Peyer's patch (tissue), 4 donors: ENCODE measurements at places on chromosomes 7 and 10. TPM values are rescaled to one million over a fixed set of nuclear protein-coding genes. Genes with fewer than 3 reads are reported as not detected.
A peak's percentile ranks its signal among the peaks of the same experiment; 100 is the strongest.

Gene CYP3A4
- 3,180 TPM for total RNA-seq

Gene HTR5A
- total RNA-seq = not detected

Gene LIPM
- total RNA-seq = not detected

Gene LIPF
- total RNA-seq = not detected

- DNase-seq = no peak
Measured at GRCh38 chr10:17290226-17290625, 62.2 kb downstream of the VIM start.

DNA sequence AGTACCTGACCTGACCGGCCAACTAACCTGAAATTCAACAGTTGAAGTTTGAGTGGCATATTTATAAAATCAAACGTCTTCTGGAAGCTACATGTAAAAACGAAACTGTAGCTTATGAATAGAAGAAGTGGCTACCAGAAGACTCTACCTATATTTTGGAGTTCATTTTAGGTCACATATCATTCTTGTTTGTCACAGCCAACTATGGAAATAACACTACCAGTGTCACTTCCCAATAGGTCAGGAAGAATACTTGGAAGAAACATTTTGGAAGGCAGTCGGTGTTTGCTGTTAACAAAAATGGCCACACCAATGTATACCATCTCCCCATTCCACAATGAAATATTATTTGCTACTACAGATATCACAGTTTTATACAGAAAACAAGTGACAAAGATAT lies 12.6 kb downstream of the TWIST1 start:
- DNase-seq = no peak

DNA sequence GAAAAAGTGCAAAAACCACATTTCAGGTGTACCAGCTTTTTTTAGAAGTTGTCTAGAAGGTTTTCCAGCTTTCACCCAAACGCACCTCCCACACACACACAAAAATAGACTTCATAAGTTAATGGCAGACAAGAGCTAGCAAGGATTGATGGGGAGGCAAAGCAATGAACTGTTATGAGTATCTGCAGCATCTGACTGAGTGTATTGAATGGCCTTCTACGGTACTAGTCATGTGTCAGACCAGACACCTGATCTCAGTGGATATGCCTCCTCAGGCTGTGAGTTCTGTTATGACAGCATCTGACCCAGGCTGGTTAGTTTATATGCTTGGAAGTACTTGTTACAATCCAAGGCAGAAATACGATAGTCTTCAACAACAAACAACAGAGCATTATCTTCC lies 406.1 kb upstream of the AUTS2 start:
- DNase-seq = no peak

GRCh38 chr7:84946549-84946948 lies 240.3 kb downstream of the SEMA3D start:
- no peak for DNase-seq

DNA sequence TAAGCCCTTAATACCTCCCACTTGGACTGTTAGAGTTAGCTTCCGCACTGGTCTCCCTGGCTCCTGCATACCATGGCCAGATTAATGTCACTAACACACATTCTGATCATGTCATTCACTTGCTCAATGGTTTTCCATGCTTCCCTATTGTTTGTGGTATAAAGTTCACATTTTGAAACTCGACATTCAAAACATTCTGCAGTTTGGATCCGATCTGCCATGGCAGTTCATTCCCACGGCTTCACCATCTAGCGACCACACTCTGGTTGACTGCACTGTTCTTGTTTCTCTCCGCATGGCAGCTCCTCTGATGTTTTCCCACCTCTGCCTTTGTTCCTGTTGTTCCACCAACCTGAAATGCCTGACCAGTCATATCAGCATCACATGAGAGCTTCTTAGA lies 87.4 kb upstream of the WAC start:
- no peak for DNase-seq

DNA sequence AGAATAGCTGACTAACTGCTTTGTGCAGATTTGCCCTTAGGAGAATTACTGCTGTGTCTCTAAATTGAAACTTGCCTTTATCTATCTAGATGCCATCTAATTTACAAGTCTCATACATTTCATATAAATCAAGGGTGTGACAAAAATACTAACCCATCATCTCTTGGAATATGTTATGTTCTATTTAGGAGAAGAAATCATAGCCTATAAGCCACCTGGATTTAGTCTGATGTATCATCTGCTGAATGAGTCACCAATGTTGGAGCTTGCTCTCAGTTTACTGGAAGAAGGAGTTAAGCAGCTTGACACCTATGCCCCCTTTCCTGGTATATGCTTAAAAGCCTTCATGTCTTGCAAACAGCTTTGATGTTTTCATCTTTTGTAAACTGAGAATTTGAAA lies 43.5 kb downstream of the NUP205 start:
- no peak for DNase-seq

DNA sequence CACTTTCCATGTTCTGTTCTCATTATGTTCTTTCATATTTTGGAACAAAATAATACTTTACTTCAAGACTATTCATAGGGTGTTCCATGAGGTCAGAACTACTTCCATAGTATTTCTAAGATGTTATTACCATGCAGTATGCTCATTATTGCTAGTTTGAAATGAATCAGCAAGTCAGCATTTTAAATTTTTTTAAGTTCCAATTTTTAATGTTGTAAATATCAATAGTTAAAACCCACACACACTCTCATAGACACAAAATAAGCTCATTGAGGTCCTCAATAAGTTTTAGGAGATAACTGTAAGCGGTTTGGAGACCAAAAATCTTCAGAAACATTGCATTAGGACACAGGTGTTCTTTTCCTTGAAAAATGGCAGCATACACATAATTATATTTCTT lies 550.7 kb downstream of the AUTS2 start:
- no peak for DNase-seq

DNA sequence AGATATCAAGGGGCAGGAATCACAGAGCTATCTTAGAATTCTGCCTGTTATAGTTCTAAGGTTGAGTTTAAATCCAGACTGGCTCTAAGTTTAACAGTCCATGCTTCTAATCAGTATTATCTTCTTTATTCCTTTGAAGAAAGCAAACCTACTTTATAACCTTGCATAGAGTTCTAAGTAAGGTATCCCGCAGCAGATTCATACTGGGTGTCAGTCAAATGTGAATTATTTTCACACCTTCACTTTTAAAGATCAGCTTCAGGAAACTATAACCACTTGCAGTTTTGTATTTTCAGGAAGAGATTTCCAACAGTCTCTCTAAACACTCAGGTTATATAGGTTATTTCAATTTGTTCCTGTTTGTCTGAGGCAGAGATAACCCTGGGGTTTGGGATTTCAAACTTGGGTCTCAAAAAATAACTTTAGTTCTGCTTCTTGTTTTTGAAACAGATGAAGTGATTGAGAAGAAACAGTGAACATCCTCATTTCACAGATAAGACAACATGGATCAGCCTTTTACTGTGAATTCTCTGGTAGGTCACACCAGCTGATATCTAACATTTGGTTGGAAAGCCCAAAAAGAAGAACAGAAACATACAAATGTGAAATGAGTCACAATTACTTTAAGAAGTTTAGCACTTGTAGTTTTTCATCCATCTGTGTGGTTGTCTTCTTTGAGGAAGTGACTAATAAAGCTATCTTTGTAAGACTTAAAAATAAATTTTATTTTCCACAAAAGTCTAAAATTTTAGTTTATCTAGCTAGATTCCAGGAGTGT lies 21.4 kb downstream of the STAMBPL1 start:
- DNase-seq = no peak

GRCh38 chr10:46232084-46232483 lies 54.7 kb upstream of the ANTXRL start:
- DNase-seq = peak; percentile 26

- DNase-seq = no peak
Measured at GRCh38 chr7:132520591-132521280, 55.5 kb downstream of the PLXNA4 start.

DNA sequence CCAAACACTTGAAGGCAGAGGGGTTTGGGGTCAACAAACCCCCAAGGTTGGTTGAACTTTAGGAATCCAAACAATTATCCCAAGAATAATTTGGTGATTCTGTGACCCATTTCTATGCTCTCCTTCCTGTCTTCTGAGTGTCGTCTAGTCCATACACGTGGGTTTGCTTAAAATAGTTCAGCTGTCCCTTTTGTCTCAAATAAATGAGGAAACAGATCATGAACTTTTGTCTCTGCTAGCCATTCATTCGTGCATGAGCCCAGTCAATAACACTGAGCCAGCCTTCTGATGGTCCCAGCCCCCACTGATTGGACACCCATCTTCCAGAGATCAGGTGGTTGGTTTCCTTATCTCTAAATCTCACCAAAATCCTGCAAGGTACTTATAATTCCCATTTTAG lies 255.4 kb downstream of the PRPF18 start:
- DNase-seq = no peak

GRCh38 chr10:97861924-97862323 lies 12.3 kb downstream of the GOLGA7B start:
- DNase-seq = no peak

DNA sequence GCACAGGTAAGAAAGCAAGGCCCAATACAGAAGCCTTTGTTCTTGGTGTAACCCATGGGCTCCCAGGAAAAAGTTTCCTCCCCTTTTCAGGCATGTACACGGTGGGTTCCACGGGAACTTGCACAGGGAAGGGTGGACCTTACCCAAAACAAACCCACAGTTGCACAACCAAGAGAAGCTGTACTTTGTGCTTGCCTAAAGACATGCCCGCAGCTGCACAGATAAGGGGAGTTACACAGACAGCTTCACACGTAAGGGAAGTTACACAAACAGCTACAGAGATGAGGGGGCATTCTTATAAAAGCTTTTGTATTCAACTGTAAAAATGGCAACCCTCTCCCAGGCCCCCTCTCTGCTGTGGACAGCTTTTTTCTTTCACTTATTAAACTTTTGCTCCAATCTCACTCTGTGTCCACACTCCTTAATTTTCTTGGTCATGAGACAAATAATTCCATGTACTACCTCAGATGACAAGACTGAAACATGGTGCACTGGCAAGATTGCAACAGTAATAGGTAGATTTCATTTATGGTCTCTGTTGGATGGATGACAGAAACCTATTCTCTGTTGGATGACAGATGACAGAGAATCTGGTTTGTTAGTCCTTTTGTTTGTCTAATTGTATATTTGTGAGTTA lies 72.9 kb downstream of the ATE1 start:
- DNase-seq = no peak

DNA sequence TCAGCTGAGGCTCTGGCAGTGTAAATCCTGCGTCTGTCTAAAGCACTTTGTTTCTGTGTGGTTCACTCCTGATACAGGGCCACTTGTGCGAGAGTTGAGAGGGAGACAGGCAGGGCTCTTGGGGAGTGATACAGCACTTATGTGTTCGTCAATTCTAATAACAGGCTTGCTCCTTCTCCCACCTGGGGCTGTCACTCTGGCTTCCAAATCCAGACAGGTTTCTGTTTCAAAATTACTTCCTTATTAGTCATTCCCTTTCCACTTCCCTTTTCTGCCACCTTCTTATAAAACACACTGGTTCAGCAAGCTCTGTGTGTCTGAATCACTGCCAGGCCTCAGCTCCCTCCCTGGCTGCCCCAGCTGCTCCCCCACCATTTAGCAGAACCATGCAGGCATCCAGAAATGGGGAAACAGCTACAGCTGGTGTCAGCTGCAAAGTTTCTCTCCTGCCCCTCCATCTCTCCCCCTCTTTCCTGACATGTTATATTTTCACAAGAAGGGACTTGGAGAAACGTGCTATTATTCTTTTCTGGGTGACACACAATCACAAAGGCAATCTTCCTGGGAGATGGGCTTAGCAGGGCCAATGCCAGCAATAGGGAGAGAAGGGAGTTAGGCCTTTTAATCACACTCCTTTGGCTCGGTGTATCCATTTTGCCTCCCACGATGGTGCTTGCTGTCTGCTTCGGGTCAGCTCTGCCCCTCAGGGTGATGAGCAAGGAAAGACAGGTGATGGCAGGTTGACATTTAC lies 58.4 kb upstream of the ZNRF2 start:
- DNase-seq = no peak

DNA sequence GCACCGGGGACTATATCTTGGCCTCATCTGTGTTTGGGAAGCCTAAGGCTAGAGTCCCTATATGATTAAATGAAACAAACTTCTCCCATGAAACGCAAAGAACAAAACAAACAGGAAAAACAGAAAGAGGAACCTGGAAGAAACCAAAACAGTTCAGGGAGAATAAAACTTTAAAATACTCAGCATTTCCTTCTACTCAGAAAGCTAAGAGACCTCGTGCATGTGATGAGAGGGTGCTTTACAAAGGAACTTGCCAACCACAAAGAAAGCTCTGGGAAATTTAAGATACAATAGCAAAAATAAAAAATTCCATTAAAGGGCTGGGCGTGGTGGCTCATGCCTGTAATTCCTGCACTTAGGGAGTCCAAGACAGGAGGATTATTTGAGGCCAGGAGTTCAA lies 6.9 kb downstream of the PILRA start:
- DNase-seq = no peak

GRCh38 chr10:71831646-71832552 lies 19.2 kb downstream of the PSAP start:
- DNase-seq = no peak

- no peak for DNase-seq
Measured at GRCh38 chr7:154672659-154673415, 330.1 kb downstream of the PAXIP1 start.

DNA sequence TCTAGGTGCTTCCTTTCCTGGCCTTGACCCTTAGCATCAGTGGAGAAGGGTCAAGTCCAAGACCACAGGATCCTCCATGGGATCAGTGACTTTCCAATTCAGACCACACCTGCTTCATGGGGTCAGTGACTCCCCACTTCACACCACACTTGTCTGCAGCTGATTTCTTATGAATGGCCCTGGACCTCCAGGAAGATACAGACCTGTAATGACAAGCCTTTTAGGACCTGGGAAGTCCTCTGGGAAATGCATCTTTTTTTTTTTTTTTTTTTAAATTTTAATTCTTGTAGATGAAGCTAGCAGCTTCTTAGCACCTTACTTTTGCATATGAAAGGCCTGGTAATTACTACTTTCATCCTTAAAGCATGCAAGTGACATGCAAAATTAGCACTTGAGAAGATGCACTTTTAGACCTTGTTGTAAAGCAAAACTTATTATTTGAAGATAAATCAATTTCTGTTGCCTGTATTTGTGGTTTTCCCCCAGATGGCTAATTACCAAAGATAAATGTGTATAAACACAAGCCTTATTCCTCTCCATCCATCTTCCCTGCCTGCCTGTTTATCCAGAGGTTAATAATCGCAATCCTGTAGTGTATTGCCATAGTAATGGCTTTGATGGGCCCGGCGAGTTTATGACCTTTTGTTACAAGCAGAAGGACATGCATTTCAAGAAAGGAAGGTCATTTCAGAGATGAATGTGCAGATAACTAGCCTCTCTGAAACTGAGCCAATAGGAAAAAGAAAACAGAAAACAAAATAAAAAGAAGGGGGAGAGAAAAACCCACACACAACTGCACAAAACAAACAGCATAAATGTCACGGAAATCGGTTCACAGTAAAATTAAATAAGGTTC lies 1018.7 kb downstream of the TYW1 start:
- no peak for DNase-seq
